ENCODE measurements at places on chromosomes 16 and 17. TPM values are rescaled to one million over a fixed set of nuclear protein-coding genes. Genes with fewer than 3 reads are reported as not detected.
A peak's percentile ranks its signal among the peaks of the same experiment; 100 is the strongest.

DNA sequence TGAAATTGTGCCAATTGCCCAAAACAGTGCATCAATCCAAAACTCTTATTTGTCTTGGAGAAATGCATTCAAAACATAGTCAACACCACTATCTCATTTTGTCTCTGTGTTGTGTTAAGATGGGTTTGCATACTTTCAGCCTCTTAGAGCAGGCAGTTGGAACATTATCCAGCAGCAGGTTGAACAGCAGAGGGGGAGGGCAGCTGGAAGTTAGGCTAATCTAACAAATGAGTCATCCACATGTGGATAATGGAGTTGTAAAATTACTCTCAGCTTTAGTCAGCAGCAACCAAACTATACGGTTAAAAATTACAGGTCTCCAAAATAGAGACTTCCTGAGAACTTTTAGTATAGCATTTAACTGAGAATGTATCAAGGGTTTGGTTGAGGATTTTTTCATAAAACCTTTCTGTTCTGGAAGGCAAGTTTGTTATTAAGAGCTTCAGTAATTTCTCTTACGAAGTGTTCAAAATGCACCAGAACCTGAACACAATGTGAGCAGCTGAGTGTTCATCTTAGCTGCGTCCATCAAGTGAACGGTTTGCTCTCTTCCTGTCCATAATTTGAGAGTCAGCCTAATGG, 46.3 kb downstream of the PRKCA start:
- peak; percentile 38 for DNase-seq

ZG16B gene
- total RNA-seq = 3.0 TPM

- DNase-seq = peak; percentile 52
Measured at GRCh38 chr17:57853695-57854094, 3.9 kb upstream of the MRPS23 start.

GRCh38 chr17:72065556-72065955, 55.3 kb upstream of the SOX9 start:
- DNase-seq = no peak

GRCh38 chr17:6374271-6374691, 60.6 kb downstream of the AIPL1 start:
- no peak for DNase-seq

CES1 gene
- total RNA-seq = 31.3 TPM

DNA sequence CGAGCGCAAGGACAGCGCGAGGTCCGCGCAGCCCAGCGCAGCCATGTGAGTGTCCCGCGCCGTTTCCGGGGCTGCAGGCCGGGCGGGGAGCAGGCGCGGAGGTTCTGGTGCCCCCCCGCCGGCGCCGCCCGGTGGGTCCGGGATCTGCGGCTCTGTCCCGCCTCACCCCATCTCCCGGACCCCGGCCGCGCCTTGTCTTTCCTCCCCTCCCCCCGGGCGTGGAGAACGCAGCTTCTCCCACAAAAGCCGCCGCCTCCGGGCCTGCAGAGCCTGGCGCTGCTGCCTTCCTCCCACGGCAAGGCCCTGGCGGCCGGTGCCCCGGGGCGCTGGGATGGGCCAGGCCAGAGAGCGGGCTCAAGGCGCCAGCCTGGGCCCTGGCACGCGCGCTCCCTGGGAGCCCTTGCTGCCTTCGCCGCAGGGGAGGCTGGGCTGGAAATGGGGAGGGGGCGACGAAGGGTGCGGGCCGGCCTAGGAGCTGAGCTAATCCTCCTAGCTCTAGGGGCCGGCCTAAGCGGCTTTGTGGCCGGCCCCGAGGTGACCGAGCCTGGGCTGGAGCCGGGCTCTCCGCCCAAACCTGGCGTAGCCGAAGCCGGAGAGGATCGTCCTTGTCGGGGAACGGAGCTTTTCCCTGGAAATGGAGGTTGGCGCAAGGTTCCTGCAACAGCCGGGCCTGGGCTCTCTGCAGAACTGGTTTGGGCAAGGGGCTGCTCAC, 397 bp downstream of the RIPOR1 start:
- peak; percentile 55 for DNase-seq

GRCh38 chr17:69055334-69055733, 5.4 kb downstream of the ABCA9 start:
- no peak for DNase-seq

All from heart left ventricle (tissue), 16 donors.